Upper lobe of left lung (tissue), 6 donors: ENCODE measurements at places on chromosomes 11 and 22. TPM values are rescaled to one million over a fixed set of nuclear protein-coding genes. Genes with fewer than 3 reads are reported as not detected.

DNA sequence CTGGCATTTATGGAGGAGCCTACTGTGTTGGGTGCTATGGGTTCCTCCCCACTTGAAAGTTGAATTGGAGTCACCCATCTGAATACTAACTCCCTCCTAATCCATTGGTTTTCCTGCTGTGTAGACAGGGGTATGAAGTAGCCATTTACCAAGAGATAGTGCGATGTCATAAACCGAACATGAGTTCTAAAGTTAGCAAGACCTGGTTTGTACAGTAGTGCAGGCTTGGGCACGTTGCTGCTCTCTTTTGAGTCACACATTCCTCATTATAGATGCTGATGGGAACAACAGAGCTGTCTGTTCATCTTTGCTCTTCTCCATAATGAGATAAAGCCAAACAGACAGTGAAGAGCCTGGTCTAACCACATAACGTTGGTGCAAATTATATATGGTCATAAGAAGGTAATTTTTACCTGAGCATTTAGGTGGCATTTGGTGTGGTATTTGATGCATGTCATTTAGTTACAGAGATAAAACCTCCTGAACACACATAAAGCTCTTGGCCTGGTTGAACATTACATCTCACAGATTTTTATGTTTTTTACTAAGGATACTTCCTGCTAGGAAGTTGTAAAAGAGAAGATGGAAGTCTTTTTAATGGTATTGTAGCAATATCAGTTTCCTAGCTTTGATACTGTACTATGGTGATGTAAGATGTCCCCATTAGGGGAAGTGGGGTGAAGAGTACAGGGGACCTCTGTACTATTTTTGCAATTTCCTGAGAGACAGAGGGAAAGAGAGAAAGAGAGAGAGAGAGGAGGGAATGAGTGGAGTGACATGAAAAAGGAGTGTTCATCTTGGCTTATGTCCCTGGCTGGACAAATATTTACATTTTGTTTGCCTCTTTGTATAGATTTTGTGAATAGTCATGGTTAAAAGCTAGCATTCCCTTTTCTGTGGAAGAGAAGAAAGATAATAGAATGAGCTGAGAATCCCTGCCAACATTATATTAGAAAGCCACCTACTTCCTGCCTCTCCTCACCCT, 27.9 kb downstream of the GRAP2 start:
- H3K27ac ChIP-seq: peak overlapping the region; percentile 16
- no peaks in the 10 kb centered on the region for H3K4me1 ChIP-seq
- DNase-seq: no peak
- H3K4me3 ChIP-seq: no peak overlapping the region
- no peaks in the 10 kb centered on the region for H3K36me3 ChIP-seq

Gene LAYN
- total RNA-seq: 10.5 TPM

- no peaks in the 10 kb centered on the region for H3K27me3 ChIP-seq
- DNase-seq: no peak
- peaks cover 5% of the 10 kb centered on the region for H3K4me1 ChIP-seq
- peak overlapping the region; percentile 54 for H3K27ac ChIP-seq
- H3K36me3 ChIP-seq: no peaks in the 10 kb centered on the region
Observed at GRCh38 chr11:1218788-1219445, 3.9 kb upstream of the MUC5B start.

Gene DGCR6
- total RNA-seq: 6.9 TPM

DNA sequence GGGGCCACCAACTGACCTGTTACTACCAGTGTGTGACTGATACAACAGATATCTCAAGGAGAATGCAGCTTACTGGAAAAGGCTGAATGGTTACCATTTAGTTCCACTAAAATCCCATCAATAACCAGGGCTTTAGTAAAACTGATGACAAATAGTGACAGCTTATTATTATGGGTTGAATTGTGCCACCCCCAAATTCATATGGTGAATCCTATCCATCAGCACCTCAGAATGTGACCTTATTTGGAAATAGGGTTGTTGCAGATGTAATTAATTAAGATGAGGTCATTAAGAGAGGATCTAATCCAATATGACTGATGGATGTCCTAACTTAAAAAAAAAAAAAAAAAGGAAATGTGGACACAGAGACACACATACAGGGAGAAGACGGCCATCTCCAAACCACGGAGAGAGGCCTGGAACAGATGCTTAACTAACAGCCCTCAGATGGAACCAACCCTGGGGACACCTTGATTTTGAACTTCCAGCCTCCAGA, 27.4 kb upstream of the IRAG1 start:
- H3K4me1 ChIP-seq: no peaks in the 10 kb centered on the region
- no peaks in the 10 kb centered on the region for H3K36me3 ChIP-seq
- DNase-seq: no peak
- H3K27ac ChIP-seq: no peak overlapping the region
- H3K27me3 ChIP-seq: no peaks in the 10 kb centered on the region
- no peak overlapping the region for H3K4me3 ChIP-seq

DNA sequence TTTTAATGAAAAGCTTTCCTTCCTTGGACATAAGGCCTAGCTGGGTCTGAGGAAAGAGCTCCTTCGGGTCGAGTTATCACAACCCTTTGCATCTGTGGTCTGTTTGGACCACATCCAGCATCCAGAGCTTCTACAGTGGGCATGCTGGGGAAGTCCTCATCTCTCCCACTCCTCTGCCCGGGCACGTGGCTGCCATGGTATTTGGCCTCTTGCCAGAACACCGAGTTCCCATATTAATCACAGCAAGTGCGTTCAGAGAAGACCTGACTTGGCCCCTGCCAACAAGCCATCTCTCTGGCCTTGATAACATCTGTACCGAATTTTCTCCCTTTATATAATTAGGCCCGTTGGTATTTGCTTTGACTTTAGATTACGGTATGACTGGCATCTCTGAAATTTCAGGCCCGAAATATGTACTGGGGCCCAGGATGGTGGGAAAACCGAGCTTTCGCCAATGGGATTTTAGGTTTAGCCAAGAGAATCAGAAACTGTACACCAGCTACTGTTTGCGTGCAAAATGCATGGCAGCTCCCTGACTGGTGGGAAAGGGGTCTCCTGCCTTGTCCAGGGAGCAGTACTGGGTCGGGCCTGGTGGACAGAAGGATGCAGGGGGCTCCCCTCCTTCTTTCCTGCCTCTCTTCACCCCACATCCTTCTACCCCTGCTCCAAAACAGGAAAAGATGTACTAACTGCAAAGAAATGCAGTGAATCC, 90.0 kb downstream of the MICAL2 start:
- H3K27ac ChIP-seq: peak overlapping the region; percentile 57
- H3K4me1 ChIP-seq: peaks cover 31% of the 10 kb centered on the region
- H3K36me3 ChIP-seq: peaks cover 2% of the 10 kb centered on the region

Gene TYR
- not detected for total RNA-seq

Gene FAT3
- 6.6 TPM for total RNA-seq

Gene DAGLA
- total RNA-seq: 7.9 TPM

DNA sequence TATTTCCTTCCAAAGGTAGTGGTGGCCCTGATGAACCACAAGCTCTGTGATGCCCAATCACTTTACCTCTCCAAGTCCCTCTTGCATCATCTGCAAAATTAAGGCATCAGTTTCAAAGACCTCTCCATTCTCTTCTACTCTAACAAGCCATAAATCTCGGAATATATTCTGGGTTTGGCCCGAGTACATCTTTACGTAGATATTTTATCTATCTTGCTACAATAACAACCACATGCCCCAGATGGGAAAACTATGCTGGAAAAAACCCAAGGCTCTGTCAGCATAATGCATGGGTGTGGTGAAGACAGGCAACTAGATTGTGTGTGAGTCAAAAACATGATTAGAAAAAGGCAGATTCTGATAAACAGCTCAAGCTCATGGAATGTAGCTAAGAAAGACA, 228.2 kb upstream of the BLID start:
- no peak overlapping the region for H3K4me3 ChIP-seq
- no peak for DNase-seq
- no peaks in the 10 kb centered on the region for H3K36me3 ChIP-seq
- no peaks in the 10 kb centered on the region for H3K27me3 ChIP-seq
- no peak overlapping the region for H3K27ac ChIP-seq

Gene ZNF215
- total RNA-seq: 0.61 TPM

- no peaks in the 10 kb centered on the region for H3K36me3 ChIP-seq
- no peaks in the 10 kb centered on the region for H3K27me3 ChIP-seq
- no peak overlapping the region for H3K4me3 ChIP-seq
Observed at GRCh38 chr22:30228509-30229359, 17.8 kb downstream of the LIF start.

Gene TRPM5
- not detected for total RNA-seq

DNA sequence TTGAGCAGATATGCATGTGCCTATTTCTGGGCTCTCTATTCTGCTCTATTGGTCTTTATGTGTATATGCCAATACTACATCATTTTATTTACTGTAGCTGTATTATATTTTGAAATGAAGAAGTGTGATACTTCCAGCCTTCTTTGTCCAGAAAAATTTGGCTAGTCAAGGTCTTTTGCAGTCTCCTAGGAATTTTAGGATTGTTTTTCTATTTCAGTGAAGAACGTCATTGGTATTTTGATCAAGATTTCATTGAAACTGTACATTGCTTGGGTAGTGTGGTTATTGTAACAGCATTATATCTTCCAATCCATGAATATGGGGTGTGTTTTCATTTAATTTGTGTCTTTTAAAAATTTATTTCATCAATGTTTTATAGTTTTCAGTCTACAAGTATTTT, 400.3 kb downstream of the AASDHPPT start:
- DNase-seq: no peak
- no peak overlapping the region for H3K4me3 ChIP-seq
- H3K27me3 ChIP-seq: no peaks in the 10 kb centered on the region

- H3K4me3 ChIP-seq: no peak overlapping the region
- no peaks in the 10 kb centered on the region for H3K4me1 ChIP-seq
- no peaks in the 10 kb centered on the region for H3K27me3 ChIP-seq
- no peak for DNase-seq
Observed at GRCh38 chr11:32962016-32962415, 53.7 kb upstream of the DEPDC7 start.

DNA sequence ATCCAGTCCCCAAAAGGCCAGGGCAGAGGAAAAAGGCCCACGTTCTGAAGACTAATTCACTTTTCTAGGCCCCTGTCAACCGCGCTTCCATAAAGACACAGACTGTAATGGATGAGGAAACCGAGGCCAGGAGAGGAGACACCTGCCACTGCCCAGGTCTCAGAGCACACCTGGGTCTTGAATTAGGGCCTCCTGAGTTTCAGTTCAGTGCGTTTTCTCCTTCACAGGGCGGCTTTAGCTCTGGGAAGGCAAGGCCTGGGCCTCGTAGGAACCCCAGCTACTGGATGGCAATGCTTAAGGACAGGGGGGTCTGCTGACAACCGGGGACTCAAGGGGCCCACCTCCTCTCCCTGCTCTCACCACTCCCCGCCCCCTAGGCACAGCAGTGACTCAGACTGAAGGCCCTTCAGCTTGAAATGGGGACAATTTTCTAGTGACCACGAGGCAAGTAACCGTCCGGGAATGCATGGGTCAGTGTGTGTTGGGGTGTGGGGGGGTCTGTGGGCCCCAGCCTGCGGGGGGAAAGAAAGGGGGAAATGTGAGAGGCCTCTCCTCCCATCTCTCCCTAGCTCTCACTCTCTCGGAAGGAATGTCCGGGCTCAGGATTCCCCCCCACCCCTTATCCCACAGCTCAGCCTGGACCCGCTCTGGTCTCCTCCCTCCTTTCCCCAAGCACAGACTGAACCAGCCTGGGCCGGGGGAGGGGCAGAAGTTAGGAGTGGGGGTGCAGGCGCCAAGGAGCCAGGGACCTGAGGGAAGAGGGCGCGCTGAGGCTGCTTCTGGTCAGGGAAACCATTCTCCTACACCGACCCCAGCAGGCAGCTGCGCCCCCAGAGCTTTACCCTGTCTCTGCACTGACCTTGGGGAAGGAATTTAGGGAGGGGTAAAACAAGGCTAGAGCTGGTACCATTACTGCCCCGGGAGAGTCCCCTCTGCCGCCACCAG, 17.2 kb downstream of the CREB3L1 start:
- peaks cover 49% of the 10 kb centered on the region for H3K4me1 ChIP-seq
- DNase-seq: no peak
- no peaks in the 10 kb centered on the region for H3K27me3 ChIP-seq
- H3K4me3 ChIP-seq: peak overlapping the region; percentile 53
- no peaks in the 10 kb centered on the region for H3K36me3 ChIP-seq

DNA sequence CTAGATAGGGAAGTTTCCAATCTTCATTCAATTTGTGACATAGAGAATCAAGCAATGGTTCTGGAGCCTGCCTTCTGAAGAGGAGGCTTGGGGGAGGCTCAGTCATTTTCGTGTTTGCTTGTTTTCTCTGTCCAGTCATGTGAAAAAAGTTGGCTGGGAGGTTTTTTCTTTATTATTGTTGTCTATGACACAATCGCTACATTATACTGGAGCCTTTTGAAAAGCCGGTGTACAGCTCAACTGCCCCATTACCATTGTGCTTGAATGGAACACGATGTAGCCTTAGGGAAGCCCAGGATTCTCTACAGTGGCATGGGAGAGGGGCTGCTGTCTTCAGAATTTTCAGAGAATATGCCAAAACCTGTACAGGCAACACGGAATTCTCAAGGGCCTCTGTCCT, 57.9 kb upstream of the NCAM1 start:
- no peak overlapping the region for H3K4me3 ChIP-seq
- H3K4me1 ChIP-seq: no peaks in the 10 kb centered on the region
- DNase-seq: no peak
- no peaks in the 10 kb centered on the region for H3K27me3 ChIP-seq
- no peak overlapping the region for H3K27ac ChIP-seq

GRCh38 chr22:26718905-26719304, 61.5 kb downstream of the MIAT start:
- no peaks in the 10 kb centered on the region for H3K27me3 ChIP-seq
- H3K27ac ChIP-seq: no peak overlapping the region
- H3K4me3 ChIP-seq: no peak overlapping the region
- H3K36me3 ChIP-seq: peaks cover 2% of the 10 kb centered on the region
- H3K4me1 ChIP-seq: peaks cover 4% of the 10 kb centered on the region

DNA sequence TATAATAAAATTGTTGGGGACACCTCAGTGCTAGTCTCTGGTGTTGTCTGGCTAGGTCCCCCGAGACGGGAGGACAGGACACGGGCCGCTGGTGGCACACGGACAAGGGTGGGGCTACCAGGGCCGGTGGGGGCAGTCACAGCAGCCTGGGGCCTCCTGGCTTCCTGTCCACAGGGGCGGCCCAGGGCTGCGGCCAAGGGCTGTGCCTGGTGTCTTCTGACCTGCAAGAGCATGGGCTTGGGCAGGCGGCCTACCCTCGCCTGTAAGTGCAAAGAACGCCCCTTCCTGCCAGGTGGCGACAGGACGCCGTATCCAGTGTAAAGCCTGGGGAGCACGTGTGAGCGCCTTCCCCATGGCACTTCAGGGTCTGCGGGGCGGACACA, 3.6 kb downstream of the LRFN4 start:
- H3K4me1 ChIP-seq: peaks cover 3% of the 10 kb centered on the region
- peak; percentile 82 for DNase-seq
- H3K36me3 ChIP-seq: no peaks in the 10 kb centered on the region
- no peak overlapping the region for H3K4me3 ChIP-seq
- no peak overlapping the region for H3K27ac ChIP-seq
- H3K27me3 ChIP-seq: no peaks in the 10 kb centered on the region

GRCh38 chr22:38097557-38098409, 12.7 kb downstream of the BAIAP2L2 start:
- no peak overlapping the region for H3K27ac ChIP-seq
- peak; percentile 68 for DNase-seq
- no peaks in the 10 kb centered on the region for H3K36me3 ChIP-seq
